Stimulated activated memory B cell treated with anti-CD40 and anti-IgM and Interleukin-4, amounts not matched to agents 10 μg/mL and 1 μg/mL and 100 μg/mL, for 72 hours (primary cell): ENCODE measurements at places on chromosomes 7 and 10.

- ATAC-seq: no peak
Observed at GRCh38 chr10:108901781-108902618, 1021.3 kb downstream of the XPNPEP1 start.

DNA sequence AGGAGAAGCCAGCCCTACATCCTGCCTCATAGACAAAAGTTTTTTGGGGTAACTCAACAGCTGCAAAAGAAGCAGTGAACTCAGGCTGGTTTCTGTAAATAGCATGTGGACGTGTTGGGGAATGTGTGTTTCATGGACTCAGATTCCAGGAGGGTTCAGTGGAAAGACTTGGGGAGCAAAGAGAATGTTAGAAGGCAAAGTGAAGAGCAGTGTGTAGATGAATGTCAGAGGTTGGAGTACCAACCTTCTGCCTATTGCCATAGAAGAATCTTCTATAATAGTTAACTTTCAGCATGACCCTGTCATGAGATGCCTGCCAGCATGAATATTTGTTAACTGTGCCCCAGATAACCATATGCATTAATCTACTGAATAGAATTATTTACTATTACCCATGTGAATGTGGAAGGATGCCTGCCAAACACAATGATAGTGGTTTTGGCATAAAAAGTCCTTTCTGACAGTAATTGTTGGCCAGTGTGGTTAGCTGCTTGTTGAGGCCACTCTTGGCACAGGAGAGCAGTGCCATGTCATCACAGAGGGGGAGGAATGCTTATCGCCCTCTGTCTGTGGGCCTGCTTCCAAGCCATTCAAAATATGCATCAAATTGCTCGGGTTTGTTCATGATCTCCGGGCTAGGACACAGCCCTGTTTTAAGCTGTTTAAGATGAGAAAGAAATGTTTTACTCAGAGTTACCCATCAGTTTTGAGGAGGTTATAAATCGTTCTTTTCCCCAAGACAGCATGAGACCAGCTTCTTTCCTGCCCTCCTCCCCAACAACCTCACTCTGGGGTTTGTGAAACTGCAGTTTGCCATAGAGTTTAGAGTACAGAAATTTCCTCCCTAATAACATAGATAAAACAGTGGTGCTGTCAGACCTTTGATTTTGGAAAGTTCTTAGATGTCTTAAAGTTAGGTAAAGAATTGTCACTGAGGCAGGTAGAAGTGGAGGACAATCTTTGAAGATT, 165.3 kb downstream of the WNT2 start:
- no peak for ATAC-seq

- no peak for ATAC-seq
Observed at GRCh38 chr7:27117887-27118491, 12.6 kb downstream of the HOXA4 start.

DNA sequence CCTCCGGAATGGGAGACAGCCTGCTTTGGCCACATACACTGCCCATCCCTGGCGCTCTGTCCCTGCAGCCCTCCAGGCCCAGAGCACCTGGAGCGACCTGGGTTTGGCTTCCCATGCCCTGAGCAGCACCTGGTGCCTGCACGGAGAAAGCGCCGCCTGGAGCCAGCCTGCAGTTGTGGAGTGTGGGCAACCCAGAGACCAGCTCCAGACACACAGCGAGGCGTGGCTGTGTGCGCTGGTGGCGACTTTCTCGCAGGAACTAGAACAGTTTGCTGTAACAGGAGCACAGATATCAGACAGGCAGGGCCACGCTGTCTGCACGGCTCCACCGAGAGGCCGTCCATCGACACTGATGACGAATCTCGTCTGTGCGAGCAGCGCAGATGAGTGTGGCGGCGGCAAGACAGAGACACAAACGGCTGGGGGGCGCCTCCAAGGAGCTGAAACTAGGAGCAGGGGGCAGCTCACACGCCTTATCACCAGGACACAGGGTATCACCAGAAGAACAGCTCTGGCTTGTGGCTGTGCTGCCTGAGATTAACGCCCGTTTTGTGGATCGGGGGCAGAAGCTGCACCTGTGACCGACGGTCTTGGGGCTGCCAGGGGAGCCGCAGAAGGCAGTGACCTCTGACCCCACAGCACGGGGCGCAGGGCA, 275.3 kb downstream of the DNAJB6 start:
- ATAC-seq: no peak

DNA sequence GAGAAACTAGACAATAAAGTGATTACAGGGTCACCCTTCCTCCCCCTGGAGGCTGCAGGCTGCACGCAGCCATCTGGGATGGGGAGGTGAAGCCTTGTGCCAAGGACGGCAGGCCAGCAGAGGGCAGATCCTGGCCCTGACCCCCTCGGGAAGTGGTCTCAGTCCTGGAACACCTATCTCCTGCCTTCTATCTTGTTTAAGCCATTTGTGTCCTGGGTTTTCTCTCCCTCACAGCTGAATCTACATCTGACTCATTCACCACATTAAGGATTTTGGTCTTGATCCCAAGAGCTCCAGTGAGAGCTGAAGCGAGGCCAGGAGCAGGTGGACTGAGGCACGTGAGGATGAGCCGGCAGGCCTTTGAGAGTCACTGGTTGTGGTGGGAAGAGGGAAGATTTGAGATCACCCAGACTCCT, 16.4 kb upstream of the PARP12 start:
- ATAC-seq: no peak

GRCh38 chr7:117219485-117219884, 103.4 kb downstream of the WNT2 start:
- ATAC-seq: no peak

DNA sequence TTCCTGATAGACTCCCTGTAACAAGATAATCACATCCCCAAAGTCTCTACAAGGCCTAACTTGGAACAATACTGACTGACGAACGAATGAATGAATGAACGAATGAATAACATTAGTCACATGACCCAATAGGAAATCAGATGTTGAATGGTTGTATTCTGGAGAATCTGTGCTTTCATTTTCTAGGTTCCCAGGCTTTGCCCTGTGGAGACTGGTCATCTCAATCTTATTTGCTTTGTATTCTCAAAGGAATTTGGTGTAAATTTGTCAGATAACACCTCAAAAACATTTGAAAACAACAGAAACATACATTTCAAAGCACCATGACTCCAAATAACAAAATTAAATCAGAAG, 69.6 kb upstream of the COL1A2 start:
- ATAC-seq: no peak

DNA sequence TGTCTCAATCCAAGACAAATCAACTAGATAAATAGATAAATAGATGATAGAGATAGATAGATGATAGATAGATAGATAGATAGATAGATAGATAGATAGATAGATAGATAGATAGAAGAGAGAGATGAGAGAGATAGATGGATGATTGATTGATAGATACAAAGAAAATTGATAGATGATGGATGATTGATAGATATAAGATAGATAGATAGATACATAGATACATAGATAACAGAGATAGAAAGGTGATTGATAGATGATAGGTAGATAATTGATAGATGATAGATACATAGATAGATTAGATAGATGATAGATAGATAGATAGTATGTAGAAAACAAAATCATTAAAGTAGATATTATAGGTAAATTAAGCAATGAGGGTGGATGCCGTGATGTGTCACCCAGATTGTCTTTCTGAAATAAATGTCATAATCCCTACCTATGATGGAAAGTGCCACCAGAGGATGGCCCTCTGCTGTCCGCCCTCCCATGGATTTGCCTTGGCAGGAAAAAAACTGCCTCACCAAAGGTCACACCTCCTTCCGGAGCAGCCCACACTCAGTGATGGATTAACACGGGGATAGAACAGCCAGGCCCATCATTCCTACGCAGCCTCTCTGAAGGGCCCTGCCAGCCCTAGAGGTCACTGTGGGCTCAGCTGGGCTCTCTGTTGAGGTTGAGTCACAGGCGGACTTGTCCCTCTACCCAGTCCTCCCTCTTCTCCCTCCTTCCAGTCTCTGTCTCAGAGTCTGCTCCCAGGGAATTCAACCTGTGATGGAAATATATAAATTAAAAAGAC, 50.8 kb downstream of the KCNH2 start:
- ATAC-seq: no peak

DNA sequence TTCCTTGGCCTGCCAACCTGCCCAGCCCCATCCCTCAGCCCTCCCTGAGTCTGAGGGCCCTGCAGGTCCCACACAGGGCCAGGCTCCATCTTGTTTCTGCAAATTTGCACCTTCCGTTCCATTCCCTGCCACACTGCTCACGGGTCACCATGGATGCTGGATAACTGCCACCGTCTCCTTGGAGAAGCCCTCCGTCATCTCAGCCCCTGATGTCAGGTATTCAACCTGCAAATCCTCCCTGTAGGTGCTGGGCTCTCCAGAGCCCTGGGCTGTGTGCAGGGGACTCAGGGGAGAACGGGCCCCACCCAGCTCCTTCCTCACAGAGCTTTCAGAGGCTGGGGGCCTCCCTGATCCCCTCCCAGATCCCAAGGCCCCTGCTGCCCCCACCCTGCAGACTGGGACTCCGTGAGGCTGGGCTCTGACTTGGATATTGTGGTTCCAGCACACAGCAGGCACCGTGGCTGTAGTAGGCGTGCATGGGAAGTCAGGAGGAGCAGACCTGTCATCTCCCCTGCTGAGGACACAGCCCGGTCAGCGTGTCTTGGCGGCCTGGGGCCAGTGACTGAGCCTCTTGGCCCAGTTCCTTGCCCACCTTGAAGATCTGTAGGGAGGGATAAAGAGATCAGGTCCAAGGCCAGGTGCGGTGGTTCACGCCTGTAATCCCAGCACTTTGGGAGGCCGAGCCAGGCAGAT, 121.7 kb upstream of the TNRC18 start:
- no peak for ATAC-seq

- ATAC-seq: no peak
Observed at GRCh38 chr7:66145400-66146104, 30.9 kb downstream of the CRCP start.

DNA sequence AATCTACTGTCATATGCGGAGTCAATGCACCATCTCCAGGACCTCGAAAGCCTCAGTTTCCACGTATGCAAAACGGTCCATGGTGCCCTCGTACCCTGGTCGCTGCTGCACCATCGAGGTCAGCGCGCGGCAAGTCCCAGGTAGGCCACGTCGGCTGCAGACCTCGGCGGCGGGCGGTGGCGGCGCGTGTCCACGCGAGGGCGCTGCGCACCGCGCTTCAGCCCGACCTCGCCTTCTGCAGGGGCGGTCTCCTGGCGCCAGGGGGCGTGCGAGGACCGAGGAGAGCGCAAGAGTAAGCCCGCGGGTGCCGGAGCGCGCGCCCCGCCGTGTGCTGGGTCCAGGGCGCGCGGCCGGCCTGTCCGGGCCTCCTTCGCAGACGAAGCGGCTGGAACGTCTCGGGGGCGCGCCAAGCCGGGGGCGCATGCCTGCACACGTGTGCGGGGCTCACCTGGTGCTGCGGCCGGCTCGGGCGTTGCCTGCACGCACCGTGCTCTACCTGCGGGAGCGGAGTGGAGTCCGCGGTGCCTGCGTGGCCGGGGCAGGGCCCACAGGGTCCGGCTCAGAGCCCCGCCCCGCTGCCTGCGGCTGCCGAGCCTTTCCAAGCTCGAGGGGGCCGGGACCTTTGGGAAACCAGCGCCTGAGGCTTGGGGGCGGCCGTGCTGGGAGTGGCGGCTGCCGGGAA, 54.0 kb downstream of the GLRX3 start:
- ATAC-seq: peak; percentile 90

- ATAC-seq: no peak
Observed at GRCh38 chr10:44993226-44993921, 7.3 kb upstream of the ZNF22 start.

DNA sequence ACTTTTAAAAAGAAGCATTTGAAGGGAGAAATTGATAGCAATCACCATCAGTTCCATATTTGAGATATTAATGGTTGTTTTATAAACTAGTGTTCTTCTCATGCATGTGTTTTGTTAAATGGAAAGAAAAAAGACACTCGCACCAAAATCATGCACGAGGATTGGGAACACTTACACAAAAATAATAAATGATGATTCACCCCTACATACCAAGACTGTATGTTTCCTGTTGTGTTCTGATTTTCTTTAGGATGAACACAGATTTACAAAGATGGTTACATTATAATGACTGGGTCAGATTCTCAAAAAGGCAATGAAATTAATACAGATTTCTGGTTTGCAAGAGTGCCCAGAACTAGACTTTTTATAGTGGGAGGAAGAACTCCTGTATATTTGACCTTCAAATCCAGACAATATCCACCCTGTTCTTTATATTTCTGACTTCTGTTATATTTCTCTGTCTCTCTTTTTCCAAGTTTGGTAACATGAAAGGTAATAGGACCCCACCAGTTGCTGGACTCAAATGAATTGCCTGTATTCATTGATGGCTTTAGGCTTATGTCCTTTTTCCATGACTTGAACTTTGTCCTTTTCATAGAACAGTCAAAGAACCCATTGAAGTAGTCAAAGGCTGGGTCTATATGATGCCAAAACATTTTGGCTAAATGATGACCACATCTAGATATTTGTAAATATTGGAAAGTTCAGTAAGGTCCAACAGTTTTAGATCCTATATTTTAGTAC, 54.4 kb downstream of the SEMA3A start:
- no peak for ATAC-seq

DNA sequence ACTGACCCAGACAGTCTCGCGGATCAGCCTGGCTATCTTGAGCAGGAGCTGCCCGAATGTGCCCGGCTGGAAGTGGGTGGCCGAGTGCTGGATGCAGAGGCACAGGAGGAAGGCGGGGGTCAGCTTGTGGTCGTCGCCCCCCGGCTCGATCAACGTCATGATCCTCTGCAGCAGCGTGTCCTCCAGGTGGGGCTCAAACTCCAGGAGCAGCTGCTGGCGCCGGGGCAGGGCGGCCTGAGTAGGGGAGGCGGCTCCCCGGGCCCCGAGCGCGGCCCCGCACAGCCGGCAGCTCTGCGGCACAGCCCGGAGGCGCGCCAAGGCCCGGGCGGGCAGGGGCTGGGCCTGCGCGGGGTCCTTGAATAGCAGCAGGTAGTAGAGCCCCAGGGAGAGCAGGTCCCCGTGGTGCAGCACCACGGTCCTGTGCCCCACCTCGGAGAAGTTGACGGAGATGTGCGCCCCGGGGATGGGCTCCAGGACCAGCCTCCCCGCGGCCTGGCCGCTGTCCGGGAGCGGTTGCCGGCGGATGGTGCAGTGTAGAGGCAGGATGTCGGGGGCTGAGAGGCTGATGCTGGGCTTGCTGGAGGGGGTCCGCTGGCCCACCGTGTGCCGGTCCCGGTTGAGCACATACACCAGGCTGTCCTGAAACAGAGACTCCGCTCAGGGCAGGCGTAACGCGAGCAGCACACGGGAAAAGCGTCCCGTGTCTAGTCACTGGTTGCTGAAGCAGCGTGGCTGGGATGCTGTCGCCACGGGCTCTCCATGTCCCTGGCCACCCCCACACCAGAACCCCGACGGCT, 27.0 kb downstream of the PAPOLB start:
- ATAC-seq: peak; percentile 26
